Effector memory CD4-positive, alpha-beta T cell (primary cell): ENCODE measurements at places on chromosomes 7 and 10.

DNA sequence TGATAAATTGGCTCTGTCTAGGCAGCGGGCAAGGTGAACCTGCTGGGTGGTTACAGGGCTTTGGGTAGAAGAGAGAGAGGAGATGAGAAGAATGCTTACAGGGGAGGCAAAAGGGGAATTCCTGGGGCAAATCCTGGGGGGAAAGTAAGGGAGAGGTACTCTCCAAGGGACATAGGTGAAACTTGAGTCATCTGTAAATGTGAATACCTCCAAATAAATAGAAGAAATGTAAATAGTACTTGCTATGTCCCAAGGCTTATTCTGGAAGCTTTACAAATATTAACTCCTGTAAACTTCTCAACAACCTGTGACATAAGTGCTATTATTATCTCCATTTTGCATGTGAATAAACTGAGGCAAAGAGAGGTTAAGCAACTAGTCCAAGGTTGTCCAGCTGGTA lies 57.7 kb upstream of the CDK13 start:
- no peak for DNase-seq

- no peak for DNase-seq
Observed at GRCh38 chr10:18436902-18437301, 214.5 kb downstream of the NSUN6 start.

DNA sequence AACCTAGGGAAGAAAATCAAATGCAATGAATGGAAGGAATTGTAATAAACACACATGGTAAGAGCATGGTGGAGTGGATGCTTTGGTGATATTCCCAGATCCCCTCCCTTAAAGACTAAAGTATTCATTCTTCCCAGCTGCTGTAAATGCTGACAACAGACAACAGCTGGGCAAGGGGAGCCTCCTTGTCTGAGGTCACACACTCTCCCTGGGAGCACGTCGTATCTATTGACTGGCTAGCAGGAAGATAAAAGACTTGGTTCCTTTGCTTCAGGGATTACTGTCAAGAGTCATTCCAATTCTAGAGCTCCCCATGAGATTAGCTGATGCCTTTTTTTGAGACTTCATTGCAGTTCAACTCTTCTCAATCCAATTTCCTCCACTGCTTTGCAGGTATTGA lies 443.5 kb upstream of the ETV1 start:
- DNase-seq: no peak

DNA sequence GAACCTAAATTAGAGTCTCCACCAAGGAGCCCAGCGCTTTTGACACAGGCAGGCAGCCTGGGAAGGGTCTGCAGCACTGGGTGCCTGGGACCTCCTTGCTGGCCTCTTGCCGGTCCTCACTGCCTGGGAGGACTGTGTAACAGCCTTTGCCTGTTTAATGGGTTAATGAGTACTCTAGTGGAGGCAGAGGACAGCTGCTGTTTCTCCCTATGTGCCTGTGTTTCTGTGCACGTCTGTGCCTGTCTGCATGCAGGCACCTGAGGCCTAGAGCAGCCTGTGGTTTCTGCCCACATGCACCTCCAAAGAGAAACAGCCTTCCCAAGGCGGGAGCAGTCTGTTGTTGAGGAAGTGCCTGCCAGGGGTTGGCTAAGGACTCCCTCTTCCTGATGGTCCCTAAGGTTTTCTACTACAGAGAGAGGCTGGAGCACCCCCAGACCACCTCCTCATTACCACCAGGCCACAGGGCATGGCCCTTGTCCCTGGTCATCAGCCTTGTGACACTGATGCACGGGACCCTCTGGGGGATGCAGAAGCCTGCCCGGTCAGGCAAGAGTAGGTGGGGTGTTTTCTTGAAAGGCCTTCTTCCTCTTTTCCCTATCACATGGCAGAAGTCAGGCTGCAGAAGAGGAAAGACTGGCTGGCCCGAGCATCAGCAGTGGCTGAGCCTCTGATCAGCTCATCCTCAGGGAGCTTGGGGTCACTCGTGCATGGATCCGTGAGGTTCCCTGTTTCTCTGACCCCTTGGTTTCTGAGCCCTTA lies 14.2 kb downstream of the SLC29A3 start:
- no peak for DNase-seq

DNA sequence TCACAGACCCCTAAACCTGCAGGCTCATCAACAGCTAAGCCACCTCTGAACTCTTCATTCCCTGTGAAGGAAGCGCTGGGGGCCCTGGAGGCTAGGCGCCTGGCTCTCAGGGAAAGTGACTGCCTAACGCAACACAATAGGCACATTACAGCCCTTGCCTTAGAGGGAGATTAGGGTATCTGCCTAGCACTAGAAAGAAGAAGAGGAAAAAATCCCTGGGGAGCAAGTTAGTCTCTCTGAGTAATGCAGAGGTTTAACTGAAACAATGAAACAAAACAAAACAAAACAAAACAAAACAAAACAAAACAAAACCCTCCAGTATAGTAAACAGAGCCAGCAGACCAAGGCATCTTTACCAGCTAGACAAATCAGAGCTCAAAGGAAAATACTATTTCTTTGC lies 2.6 kb downstream of the ZNF777 start:
- DNase-seq: no peak

- no peak for DNase-seq
Observed at GRCh38 chr10:115045499-115045898, 47.7 kb upstream of the ATRNL1 start.

DNA sequence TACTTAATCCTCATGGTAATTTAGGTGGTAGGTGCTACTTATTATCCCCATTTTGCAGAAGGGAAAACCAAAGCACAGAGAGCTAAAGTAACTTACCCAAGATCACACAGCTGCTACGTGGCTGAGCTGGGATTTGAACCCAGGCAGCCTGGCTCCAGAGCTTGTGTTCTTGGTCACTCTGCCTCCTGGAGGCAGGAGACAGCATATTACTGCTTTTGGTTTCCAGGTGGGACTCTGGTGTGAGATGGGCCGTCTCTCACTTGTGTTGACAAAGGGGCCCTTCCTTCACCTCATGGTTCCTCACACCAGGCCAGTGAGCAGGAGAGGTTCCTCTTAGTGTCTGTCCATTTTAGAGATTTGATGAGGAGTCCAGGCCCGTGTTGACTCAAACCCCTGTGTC lies 79.8 kb upstream of the PPIF start:
- no peak for DNase-seq

GRCh38 chr10:111081595-111081994 lies 4.8 kb downstream of the ADRA2A start:
- DNase-seq: no peak

- no peak for DNase-seq
Observed at GRCh38 chr7:2526659-2527504, 7.3 kb downstream of the LFNG start.

DNA sequence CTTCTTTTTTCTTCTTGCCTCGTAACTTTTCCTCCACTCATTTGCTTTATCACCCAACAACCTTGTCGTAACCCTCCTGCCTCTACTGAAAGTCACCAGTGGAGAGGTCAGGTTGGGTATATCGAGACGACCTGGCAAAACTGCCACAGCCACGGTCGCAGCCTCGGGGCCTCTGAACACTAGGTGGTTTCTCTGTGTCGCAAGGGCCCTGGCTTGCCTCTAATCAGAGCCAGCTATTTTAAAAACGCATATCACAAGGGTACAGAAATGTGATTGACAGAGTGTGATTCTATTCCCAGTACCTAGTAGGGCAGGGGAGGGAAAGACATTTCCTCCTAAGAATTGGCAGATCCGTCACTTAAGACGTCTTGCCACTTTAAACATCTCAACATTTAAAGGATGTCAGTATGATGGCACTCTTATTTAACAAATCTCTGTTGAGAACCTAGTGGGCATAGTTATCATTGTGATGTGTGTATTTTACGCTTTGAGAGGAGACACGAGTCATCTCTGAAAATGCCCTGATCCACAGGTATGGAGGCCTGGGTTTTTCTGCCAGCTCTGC lies 197.5 kb downstream of the ARHGAP21 start:
- DNase-seq: no peak

DNA sequence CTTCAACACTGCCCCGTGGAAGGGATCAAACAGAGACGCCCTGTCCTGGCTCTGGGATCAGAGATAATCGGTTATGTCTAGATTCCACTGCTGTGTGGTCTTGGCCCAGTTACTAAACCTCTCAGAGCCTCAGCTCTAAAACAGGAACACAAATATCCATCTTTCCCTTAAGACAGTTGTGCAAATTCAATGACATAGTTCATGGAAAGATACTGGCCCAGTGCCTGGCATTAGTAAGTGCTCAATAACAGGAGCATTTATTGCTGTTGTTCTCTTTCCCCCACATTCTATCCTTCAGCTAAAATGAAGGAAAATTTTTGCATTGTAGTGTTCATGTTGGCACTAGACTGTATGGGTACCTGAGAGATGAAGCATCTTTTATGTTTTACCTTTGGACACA lies 58.6 kb downstream of the TACC2 start:
- no peak for DNase-seq

GRCh38 chr10:121426307-121426706 lies 171.9 kb downstream of the FGFR2 start:
- DNase-seq: no peak

- no peak for DNase-seq
Observed at GRCh38 chr10:61115897-61116296, 171.9 kb upstream of the RHOBTB1 start.

DNA sequence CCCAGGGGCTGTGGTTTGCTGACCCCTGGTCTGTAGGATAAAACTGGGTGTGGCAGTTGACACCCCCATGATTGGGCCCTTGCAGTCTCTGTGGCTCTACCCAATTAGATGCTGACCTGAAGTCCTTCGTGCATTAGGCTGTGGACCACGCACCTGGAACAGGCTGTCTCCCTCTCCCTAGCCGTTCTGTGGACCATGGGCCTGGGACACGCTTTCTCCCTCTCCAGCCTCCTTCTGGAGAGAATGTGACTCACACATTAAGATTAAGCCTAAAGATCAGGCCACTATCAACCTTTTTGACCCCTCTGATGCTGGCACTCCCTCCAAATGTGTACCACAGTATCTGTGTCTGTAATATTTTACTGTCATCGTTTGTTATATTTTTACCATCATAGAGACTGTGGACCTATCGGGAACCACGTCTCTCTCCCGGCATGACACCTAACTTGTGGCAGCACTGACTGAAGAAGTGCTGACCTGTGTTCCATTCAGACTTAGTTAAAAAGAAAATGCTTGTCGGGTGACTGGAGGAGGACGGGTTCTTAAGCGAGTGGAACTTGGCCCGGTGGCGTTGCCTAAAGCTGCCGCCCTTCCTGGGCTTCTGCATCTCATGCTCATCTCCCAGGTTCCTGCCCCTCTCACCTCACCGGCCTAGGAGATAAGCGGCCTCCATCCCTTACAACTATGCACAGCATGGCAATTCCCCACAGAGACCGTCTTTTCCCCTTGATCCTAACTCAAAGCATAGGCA lies 92.8 kb downstream of the WDR37 start:
- no peak for DNase-seq

- DNase-seq: no peak
Observed at GRCh38 chr7:98713165-98713810, 96.2 kb downstream of the NPTX2 start.

DNA sequence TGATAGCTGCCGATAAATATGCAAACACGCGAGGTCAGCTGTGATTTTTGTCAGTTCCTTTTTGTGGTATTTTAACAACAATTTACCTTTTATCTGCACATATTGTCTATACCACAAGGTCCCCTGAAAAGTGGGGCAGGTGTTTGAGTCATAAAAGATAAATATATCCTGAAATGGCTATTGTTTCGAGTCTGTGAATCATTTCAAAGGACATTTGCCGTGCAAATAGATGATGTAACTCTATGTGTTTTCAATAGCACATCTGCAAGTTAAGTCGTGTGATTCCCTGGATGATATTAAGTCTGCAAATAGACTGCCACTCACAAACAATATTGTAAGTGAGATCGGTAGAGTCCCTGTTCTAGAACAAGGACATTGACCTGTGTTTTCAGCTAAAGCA lies 193.0 kb upstream of the PITRM1 start:
- no peak for DNase-seq

DNA sequence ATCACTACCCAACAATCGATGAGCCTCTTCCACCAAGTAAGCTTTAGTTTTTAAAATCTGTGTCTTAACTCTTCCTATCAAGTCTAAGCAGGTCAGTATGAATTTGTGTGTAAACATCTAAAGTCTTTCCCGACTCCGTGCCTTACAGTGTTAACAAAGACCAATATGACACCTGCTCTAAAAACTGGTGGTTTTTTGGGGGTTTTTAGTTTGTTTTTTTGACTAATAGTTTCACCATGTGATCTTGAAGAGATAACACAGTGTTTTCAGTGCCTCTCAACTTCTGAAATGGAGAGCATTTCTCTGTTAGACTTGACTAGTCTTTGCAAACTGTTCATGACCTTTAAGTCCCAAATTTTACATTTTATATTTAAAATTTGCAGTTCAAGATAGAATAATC lies 132.0 kb upstream of the STK17A start:
- DNase-seq: no peak

DNA sequence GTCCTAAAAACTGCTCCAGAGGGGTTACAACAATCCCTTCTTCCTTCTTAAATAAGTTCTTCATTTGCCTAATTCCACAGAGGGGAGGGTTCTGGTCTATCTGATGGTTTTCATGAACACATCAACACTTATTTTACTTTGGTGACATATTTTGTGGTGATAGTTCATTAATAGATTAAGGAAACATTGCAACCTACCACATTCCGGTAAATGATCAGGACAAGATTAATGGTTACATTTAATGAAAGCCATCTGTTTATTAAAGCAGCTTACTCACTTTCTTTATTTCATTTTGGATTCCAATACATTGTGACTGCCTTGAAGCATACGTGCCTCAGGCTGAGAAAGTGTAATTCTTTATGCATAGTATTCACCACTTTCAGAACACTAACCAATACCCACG lies 101.0 kb downstream of the SKIDA1 start:
- DNase-seq: no peak

DNA sequence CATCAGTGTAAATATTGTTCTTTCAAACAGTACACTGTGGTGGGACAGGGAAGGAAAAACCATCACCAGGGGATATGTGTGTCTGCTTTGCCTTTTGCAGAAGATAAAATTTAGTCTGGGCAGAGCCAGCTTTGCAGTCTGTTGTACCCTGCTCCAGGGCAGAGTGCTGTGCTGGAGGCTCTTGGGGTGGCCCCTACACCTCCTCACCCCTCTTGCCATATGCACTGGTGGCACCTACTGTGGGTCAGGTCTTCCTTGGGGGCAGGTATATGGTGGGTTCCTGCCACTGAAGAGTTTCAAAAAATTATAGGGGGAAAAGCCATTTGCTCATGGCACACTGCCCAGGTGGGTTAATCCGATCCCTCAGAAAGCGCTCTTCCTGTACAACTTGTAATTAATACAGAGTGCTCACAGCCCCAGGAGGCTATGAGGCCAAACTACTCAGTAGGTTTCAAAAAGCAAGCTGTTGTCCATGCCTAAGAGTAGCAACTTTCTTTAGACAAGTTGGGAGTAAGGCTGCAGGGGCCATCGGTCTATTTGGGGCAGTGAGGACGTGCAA lies 112.7 kb upstream of the BMPER start:
- no peak for DNase-seq

GRCh38 chr7:122768827-122769226 lies 66.1 kb upstream of the RNF148 start:
- no peak for DNase-seq
